ENCODE measurements at places on chromosomes 16 and 17.

GRCh38 chr16:16126896-16127295, 96.4 kb downstream of the ABCC6 start:
- no peak for DNase-seq

- DNase-seq: no peak
Observed at GRCh38 chr17:19727501-19728078, 11.2 kb upstream of the SLC47A2 start.

DNA sequence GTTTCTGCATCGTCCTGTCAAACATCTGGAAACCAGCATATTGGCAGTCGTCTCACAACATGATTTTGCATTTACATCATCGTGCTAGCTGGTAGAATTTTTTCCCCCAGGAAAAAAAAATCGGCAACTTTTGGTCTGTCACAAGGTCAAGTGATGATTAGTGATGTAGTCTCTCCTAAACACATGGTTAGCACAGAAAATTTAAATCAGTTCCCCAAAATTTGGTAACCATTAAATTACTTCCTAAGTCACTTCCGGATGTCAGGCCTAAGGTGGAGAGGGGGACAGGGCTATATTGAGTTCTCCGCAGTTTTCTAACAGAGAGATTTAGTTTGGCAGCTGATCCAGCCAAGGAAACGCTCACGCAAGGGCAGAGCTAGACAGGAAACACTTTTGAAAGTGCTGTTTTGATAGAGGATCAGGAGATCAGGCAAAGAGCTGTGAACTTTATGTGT, 271.0 kb upstream of the TBX2 start:
- no peak for DNase-seq

DNA sequence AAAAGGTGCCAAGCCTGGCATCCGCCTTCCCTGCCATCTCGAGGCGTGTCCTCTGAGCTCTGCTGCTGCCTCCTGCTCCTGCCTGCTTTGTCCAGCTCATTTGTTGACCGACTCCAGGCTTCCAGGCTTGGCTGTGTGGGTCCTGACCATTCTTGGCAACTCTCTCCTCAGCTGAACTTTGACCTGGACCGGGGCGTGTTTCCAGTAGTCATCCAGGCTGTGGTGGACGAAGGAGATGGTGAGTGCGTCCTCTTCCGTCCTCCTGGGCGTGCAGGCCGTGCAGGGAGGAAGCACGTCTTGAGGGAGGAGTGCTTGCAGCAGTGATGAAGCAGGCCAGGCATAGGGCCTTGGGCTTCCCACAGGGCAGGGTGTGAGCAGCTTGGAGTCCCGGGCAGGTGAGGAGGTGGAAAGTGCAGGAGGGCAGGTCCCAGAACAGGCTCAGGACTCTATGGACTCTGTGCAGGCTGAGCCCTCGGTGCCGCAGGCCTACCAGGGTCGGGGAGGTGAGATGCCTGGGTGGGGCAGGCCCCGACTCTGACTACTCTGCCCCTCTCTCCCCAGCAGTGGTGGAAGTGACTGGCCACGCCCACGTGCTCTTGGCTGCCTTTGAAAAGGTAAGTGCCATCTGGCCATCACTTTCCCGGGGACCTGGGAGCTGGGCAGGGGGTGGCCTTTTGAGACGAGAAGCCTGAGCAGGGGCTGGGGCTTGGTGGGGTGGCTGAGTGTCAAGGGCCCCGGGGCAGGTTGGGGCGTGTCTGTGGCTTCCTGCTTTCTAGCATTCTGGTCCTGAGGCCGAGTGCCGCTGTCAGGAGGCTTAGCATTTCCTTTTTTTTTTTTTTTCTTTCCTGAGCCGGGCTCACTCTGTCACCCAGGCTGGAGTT, 28.6 kb upstream of the NUDT16L1 start:
- DNase-seq: no peak

DNA sequence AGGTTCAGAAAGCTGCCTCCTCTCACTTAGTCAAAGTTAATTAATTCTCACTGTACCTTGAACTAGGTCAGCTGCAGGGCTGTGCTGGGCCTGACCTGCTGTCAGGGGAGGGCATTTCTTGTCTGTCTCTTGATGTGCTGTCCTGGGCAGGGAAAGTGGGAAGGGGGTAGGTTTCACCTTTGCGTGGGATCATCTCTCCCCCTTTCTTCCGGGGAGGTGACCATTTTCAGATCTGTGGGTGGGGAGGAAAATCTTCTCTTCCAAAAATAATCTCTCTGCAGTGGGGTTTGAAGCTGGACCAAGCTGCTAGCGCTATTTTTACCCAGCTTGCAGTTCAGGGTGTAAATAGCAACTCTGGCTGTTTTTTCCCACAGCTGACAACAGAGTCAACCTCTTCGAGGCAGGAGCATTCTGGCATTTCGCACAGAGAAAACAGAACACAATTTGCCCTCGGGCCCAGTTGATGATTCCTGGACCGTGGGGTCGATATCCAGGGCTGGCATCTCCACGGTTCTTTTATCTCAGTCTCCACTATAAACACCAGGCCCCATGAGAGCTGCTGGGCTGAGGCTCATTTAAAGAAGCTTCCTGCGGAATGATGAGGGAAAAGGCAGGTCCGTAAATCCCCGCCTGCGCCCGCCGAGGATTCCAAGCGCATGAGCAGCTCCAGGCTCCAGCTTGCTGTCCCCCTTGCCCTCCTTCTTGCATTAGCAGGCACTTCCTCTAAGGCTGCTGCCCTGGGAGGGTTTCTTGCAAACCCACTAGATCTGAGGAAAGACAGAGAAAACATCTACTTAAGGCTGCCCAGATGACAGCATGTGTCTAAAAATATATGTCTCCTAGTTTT, 93.9 kb downstream of the YPEL2 start:
- DNase-seq: no peak
